Stimulated activated CD8-positive, alpha-beta memory T cell treated with anti-CD3 and anti-CD28 coated beads, Interleukin-4, amount 100 ng/mL, for 4 hours (primary cell): ENCODE measurements at places on chromosomes 7 and 10.
A peak's percentile ranks its signal among the peaks of the same experiment; 100 is the strongest.

- DNase-seq: no peak
Measured at GRCh38 chr7:18400726-18401125, 94.8 kb upstream of the HDAC9 start.

DNA sequence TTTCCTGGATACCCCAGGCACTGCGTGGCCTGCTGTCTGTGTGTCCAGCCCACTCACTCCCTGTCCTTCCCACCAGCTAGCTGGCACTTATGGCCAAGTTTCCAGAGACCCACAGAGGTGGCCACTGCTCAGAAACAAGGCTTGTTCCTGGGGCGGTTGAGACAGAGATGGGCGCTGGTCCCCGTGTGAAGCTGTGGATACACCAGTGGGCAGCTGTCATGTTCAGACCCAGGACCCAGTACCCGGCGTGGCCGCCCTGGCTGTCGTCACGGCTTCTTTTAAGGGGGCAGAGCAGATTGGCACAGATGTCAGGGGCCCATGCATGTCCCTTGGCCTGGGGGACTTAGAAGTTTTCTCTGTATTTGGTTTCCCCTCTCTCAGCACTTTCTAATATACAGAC is 36.3 kb downstream of the FOXL3 start:
- DNase-seq: no peak

GRCh38 chr7:87561102-87561501 is 39.6 kb downstream of the ABCB1 start:
- DNase-seq: no peak

DNA sequence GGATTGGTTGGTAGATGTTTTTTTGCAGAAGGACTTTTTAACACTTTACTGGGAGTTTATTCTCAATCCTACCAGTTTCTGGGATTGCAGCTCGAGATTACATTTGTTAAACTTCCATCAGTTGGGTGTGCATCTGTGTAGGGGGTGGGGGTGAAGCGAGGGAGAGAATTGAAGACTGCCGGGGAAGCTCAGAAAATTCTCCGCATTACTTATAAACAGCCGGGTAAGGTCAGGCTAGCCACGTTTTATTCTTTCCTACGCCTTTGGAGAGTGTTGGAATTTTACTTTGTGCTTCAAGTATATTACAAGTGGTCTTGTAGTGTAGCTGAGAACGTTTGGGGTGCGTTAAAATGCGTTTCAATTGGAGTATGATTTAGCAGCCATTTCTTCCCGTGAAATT is 1.1 kb downstream of the PALS2 start:
- no peak for DNase-seq

- DNase-seq: no peak
Measured at GRCh38 chr10:117938104-117938503, 108.6 kb downstream of the RAB11FIP2 start.

DNA sequence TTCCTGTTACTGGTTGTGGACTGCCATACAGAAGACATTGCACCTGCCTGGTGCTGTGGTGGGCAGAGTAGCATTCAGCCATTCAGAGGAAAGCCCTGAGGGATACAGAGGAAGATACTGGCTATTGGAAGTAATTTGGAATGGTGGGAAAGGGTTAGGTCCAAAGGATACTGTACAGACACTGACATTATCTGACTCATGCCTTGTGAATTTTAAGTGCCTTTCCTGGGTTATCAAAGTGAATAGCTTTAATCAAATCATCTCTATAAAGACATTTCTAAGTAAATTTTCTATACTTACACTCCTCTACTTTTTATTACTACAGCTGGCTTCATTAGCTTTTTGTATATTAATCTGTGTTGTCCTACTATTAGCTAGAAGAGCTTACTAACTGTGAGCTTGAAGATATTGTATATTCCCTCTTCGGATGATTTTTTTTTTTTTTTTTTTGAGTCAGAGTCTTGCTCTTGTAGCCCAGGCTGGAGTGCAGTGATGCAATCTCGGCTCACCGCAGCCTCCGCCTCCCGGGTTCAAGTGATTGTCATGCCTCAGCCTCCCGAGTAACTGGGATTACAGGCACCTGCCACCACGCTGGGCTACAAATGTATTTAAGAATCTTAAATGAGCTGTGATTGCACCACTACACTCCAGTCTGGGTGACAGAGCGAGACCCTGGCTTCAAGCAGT is 186.5 kb downstream of the ADK start:
- no peak for DNase-seq

DNA sequence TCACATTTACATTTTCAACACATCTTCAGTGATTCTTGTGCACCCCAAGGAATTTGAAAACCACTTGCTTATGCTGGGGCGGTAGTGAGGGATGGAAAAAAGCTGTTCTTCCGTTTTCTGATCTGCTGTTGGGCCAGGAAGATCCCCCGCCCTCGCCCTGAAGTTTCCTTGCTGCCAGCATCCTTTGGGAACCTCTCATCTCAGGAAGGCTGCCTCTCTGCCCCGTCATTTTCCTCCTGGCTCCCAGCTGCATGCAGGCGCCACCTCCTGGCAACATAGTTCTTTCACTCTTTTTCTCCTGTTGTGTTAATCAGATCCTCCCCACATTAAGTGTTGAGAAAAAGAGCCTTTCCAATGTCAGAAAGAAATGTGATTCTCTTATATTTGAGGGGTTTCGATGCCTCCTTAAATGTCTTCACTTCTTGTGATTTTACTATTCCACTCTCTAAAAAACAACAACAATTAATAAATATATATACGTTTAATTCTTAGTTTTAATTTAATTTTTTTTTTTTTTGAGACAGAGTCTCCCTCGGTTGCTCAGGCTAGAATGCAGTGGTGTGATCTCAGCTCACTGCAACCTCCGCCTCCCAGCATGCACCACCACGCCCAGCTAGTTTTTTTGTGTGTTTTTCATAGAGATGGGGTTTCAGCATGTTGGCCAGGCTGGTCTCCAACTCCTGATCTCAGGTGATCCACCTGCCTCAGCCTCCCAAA is 122.9 kb downstream of the RALA start:
- DNase-seq: peak; percentile 31

- DNase-seq: no peak
Measured at GRCh38 chr7:109639561-109639960, 1069.9 kb downstream of the DNAJB9 start.

DNA sequence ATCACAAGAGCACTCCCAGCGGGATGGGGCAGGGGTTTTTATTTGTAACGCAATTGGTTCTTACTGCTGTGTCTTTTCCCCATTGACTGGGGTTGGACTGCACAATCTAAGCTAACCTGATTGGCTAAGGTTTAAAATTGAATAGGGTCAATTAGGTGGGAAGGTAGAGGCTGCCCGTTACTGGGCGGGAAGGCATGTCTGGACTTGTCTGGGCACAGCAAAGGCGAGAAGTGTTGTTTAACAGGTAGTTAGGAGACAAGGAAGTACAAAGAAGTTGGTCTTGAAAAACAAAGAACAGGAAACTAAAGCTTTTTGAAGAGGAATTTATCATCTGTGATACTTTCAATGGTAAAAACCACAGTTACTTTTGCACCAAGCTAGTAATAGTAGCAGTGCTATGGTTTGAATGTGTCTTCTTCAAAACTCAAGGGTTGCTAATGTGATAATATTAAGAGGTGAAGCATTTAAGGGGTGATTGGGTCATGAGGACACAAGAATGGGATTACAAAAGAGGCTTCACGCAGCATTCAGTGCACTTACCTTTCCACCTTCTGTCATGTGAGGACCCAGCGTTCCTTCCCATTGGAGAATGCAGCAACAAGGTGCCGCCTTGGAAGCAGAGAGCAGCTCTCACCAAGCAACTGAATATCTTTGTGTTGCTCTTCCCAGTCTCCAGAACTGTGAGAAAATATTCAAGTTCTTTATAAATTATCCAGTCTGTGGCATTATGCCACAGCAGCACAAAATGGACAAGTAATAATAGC is 875.5 kb upstream of the SORCS1 start:
- no peak for DNase-seq

DNA sequence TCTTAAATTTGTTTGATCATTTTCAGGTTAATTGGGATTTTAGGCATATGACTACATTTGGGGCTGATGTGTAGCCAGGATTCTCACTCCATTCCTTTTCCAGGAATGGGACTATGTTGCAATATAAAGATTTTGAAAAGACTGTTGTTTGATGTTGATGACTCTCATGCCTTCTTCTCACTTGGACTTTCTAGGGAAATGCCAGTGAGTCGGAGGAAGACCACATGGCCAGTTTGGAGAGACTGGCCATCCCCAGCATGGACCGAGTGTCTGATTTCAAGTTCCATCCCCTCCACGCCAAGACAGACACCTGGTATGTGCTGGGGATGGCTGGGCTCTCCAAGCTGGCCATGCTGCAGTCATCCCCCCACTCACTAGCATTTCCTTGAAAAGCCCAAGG is 5.5 kb downstream of the IGFBP3 start:
- no peak for DNase-seq

- DNase-seq: no peak
Measured at GRCh38 chr7:16753932-16754855, 639 bp downstream of the TSPAN13 start.

DNA sequence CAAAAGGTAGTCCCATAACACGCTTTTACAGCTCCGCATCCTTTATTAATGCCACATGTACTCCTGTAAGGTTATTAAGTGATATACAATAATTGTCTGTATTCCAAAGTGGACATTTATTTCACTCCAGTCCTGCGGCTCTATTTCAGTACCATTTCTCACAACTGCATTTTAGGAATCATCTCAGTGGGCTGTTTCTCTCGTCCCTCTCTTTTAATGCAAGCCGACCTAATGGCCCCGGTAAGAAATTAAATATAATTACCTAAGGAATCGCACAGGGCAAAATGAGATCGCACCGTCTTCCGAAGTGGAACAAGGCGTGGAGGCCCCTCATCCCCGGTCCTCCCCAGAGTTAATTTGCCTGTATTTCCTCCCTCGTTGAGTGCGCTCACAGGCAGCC is 216.5 kb downstream of the RAB11FIP2 start:
- no peak for DNase-seq

GRCh38 chr7:19362099-19362498 is 216.9 kb upstream of the FERD3L start:
- no peak for DNase-seq

DNA sequence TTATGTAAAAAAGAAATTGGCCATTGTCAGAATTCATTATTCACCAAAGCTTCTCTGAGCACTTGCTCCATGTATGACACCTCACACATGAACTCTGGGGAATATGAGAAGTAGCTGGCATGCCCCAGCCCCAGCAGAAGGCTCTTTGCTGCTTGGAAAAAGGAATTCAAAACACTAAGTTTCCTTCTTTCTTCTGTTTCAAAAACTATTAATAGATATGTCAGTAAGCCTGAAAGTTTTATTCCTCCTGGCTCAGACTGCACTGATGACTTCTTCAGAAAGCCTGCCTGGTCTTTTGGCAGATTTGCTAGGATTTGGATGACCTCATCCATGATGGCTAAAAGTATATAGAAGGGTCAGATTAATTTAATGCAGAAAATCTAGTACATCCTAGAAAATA is 511.0 kb downstream of the GFRA1 start:
- DNase-seq: no peak

DNA sequence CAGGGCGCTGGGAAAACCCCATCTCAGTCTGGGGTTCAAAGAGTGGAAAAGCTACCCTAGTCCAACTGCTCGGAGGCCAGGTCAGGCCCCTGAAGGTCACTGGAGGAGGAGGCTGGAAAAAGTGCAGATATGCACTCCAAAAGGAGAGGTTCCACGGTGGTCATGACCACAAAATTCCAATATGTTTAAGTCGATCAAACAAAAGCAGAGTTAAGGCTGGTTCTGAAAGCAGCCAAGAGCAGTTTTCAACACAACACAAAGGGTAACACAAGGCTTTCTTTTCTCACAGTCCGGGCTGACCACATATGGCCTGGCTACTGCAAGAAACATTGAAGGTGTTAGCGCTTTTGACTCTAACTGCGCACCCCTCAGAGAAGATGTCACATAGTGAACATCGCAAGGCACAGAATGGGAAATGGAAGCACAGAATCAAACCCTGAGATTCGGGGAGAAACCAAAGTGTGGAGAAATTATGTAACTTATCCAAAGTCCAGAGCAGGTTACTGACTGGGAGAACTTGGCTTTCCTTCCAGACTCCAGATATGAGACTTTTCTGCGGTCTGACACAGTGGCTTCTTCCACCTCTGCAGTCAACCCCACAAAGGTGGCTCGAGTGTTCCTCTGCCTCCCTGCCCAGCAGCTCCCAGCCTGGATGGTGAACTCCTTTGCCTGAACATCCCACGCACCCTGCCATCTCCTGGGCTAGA is 1.3 kb upstream of the GRB10 start:
- no peak for DNase-seq
